MCF 10A (cell line): ENCODE measurements at places on chromosomes 2 and 18. TPM values are rescaled to one million over a fixed set of nuclear protein-coding genes. Genes with fewer than 3 reads are reported as not detected.

GRCh38 chr2:46981662-46982350 is 66.2 kb upstream of the MCFD2 start:
- peaks cover 36% of the 10 kb centered on the region for H3K36me3 ChIP-seq
- no peak for DNase-seq

GRCh38 chr2:56707218-56707617 is 523.4 kb downstream of the CCDC85A start:
- H3K27me3 ChIP-seq = no peaks in the 10 kb centered on the region
- DNase-seq = no peak
- H3K36me3 ChIP-seq = no peaks in the 10 kb centered on the region

GRCh38 chr18:4276953-4277585 is 178.0 kb downstream of the DLGAP1 start:
- DNase-seq = no peak
- H3K4me1 ChIP-seq = no peaks in the 10 kb centered on the region
- no peak overlapping the region for H3K27ac ChIP-seq
- H3K36me3 ChIP-seq = no peaks in the 10 kb centered on the region
- H3K4me3 ChIP-seq = no peak overlapping the region

Gene B3GNT7
- total RNA-seq = not detected in 2 replicates

DNA sequence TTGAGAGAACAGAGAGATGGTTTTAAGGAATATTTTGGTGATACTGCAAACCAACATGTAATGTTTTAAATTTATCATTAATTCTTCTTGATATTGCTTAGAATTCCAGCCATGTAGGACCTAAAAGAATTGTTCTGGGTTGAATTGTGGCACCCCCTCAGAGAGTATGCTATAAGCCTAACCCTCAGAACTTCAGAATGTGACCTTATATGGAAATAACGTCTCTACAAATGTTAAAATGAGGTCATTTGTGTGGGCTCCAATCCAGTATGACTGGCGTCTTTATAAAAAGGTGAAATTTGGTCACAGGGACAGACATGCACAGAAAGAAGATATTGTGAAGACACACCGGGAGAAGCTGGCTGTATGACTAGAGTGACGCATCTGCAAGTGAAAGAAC is 193.6 kb downstream of the NRXN1 start:
- no peak for DNase-seq
- H3K27me3 ChIP-seq = no peaks in the 10 kb centered on the region
- no peaks in the 10 kb centered on the region for H3K36me3 ChIP-seq
- H3K27ac ChIP-seq = no peak overlapping the region

DNA sequence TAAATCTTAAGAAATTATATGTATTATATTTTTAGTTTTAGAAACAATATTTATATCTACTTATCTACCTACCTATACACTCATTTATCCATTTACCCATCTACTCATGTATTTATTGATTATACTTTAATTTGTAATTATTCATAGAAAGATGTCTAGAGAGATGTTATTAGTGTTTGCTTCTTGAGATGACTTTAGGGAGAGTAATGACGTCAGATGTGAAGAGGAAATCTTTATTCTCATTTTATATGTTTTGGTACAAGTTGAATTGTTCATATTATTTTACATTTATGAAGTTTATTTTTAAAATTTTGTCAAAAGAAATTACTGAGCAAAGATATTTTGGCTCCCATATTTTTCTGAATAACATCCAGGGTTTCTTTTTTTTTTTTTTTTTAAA is 271.3 kb upstream of the SLC8A1 start:
- no peak overlapping the region for H3K4me3 ChIP-seq
- no peak overlapping the region for H3K27ac ChIP-seq
- no peaks in the 10 kb centered on the region for H3K36me3 ChIP-seq
- no peaks in the 10 kb centered on the region for H3K27me3 ChIP-seq
- H3K4me1 ChIP-seq = peaks cover 10% of the 10 kb centered on the region
- no peak for DNase-seq

DNA sequence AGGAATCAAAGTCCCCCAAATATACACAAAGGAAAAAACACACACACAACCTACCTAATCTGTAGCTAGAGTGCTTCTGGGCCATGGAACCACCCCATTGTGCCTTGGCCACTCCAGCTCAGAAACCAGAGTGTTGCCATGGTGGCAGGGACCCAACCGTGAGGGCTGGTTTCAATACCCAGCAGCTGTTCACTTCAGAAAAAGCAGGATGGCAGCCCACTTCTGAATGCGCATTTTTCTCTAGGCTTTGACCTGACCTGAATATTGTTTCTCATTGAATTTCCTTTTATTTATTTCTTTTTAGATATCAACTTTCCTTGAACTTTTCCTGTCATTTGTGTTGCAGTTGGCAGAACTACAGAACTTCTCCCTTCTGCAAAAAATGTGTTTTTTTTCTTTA is 43.0 kb upstream of the EHBP1 start:
- H3K4me3 ChIP-seq = no peak overlapping the region
- no peaks in the 10 kb centered on the region for H3K36me3 ChIP-seq
- DNase-seq = no peak
- no peaks in the 10 kb centered on the region for H3K27me3 ChIP-seq
- H3K27ac ChIP-seq = peak overlapping the region; percentile 55
- H3K4me1 ChIP-seq = peaks cover 58% of the 10 kb centered on the region

Gene TMEM37
- 0.17 TPM in 1 of 2 replicates, not detected in the other for total RNA-seq

DNA sequence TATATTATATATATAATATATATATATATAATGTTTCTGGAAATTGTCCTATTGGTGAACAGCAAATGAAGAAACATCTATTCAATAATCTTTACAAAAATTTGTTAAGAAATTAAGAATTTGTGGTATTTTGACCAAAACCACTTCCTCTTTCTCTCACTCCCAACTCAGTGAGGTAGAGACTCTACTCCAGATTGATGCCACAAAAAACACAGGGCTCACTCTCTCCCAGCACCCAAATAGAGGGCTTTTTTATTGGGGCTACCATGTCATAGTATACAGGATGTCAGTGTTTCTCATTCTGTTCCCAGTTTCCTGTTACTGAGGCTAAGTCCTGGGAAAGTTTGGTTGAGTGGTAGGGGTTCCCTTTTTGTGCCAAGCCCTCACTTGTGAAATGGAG is 1155.4 kb downstream of the BCL11A start:
- no peak overlapping the region for H3K4me3 ChIP-seq
- H3K4me1 ChIP-seq = no peaks in the 10 kb centered on the region
- no peaks in the 10 kb centered on the region for H3K36me3 ChIP-seq
- no peaks in the 10 kb centered on the region for H3K27me3 ChIP-seq
- DNase-seq = no peak
